DMS79 treated with DMSO at 0.1 percent for 48 hours (cell line): ENCODE measurements at places on chromosomes 1 and 21.
A peak's percentile ranks its signal among the peaks of the same experiment; 100 is the strongest.

- DNase-seq: no peak
Observed at GRCh38 chr1:71463144-71463543, 382.3 kb upstream of the ZRANB2 start.

DNA sequence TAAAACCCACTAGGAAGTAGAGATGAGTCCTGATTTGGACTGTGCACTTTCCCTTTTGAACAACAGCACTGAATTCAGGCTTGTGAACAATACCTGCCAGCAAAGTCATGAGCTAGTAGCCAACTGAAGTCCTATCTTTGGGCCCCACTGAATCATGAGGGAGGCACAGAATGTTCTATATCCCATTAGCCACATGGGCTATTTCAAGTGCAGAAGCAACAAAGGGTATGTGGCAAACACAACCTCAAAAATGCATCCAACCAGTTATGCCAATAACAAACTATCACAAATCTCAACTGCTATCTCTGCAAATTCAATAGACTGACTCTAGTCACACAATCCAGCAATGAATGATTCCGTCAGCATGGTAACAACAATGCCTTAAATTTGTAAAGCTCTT is 276.0 kb downstream of the MRPL39 start:
- no peak for DNase-seq

DNA sequence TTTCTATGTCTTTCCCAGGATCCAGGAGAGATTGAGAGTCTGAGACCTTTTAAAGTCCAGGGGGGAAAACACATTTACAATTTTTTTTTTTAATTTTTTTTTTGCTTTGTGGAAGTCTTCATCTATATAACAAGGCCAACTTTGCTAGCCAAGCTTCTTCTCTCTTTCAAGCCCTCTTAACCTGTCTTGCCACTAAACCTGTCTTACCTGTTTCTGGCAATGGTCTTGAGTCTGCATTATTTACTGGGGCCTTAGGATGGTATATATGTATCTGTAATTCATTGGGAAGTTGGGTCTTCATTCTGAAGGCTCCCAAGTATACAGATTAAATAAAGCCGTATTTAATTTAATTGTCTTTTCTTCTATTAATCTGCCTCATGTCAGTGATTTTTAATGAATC is 750.9 kb upstream of the B3GALT2 start:
- no peak for DNase-seq

DNA sequence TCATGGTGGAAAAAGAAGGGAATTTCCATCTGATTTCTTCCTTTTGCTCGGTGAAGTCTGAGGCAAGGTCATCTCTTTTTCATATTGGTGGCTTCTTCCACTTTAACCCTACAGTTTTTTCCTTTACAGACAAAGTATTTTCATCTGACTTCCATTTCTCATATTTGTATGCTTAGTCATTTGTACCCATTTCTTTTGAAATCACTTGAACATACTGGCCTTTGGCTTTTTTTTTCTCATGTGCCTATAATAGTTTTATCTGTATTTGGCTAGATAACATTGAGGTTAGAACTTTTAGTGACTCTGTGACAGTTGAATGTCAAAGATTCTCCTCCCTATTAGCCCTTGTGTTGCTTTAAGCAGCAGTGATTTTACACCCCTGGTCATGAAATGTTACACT is 27.7 kb downstream of the IL12RB2 start:
- no peak for DNase-seq

DNA sequence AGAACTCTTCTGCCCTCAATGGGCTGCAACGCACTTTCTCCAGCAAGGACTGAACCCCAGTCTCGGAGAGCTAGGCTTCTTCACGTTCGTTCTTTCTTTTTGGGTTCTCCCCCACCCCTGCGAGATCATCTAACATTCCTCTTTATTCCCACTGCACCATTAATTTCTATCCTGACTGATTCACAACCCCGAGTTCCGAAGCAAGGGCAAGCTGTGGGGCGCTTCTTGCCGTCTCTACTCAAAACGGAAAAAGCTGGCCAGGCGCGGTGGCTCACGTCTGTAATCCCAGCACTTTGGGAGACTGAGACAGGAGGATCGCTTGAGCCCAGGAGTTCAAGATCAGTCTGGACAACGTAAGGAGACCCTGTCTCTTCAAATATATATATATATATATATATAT is 37.4 kb upstream of the BTG2 start:
- no peak for DNase-seq

DNA sequence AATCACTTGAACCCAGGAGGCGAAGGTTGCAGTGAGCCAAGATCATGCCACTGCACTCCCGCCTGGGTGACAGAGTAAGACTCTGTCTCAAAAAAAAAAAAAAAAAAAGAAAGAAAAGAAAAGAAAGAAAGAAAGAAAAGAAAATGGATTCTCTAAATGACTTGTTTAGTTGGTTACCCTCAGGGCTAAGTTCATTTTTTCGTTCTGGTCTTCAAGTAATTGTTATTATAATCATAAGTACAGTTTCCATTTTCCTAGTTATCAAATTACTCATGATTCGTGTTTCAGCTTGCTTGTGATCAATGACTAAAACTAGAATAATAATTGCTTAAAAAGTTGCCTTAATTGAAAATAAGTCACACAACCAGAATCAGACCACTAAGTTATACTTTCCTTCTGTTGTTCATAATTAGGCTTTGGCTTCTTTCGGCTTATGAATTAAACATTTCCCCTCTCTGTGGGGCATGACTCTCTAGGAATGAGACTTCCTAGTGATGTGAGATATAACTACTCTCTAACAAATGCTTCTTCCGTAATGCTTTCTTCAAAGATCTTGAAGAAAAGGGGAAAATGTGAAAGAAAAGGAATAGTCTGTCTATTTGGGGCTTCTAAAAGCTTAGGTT is 9.6 kb upstream of the RLF start:
- DNase-seq: no peak

- DNase-seq: peak; percentile 13
Observed at GRCh38 chr21:38958940-38959691, 153.4 kb downstream of the ETS2 start.

- no peak for DNase-seq
Observed at GRCh38 chr1:30747033-30748008, 10.3 kb downstream of the LAPTM5 start.

DNA sequence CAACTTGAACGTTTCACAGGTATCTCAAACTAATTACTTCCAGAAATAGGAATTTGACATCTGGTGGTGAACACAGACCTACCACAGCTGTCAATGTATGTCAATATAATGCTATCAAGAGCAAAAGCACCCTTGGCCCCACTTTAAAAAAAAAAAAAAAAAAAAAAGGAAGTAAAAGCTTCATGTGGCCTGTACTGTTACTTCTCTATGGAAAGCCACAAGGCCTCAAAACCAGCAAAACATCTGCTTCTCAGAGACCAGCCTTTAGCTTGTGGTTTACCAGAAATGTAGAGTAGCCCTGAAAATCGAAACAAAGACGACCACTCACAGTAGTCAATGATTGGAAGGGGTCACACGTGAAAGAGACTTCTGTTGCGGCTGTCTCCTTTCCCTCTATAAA is 109.6 kb downstream of the SLC45A1 start:
- no peak for DNase-seq

DNA sequence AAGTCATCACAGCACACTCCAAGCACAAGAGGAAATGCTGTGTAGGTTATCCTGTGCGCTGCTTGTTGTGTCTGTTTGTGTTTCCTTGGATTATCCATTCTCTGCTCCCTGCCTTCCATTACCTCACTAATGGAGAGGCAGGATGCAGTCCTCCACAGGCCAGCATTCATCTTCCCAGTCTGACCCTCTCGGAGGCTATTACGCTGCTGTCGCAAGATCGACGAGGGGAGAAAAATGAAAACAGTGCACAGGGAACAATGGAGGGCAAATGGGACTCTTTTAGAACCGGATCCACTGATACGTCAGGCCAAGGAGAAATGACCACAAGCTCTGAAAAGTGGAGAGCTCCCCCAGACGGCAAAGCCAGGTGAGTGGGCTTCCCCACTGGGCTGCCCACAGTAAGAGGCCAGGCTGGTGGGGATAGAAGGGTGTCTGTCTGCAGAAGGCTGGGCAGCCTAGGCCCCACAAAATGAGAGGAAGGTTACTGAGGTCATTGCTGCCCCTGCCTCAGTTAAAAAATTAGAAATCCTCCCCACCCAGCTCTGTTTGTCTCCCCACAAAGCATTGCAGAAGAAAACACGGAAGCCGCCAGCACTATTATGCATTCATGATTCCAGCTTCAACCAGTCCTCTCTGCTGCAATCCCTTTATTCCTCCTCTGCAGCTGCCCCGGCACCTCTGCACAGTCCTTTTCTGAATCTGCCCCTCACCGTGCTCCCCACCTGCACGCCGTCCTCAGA is 21.7 kb downstream of the LRRN2 start:
- DNase-seq: no peak

DNA sequence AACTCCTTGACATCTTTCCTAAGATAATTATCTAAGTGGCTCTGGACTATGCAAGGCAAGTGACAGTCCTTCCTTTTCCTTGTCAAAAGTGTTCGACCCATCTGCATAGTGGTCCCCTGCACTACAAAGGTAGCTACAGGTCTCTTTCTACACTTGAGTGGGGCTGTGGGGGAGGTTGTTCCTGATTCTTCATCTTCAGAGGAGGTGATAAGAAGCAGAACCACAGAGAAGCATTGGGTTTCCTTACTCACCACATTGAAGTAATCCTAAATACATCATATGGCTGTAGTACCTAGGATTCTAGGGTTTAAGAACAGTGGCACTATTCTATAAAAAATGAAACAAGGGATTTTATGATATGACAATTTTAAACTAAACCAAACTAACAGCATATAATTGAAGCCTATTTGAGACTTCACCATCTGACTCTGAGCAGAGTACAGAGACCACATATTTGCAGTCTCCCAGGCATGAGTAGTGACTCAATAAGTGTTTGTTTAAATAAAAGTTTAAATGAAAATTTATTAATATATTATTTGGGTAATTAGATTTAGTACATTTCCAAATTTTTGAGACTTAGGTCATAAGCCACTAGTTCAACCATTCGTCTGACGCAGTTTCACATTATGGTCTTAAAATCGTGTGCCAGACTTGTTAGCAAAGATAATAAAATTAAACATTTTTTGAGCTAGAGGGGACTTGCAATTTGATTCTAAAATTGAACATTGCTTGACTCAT is 54.9 kb upstream of the NEK7 start:
- no peak for DNase-seq

- DNase-seq: peak; percentile 95
Observed at GRCh38 chr1:71908871-71909390, 373.4 kb downstream of the NEGR1 start.

DNA sequence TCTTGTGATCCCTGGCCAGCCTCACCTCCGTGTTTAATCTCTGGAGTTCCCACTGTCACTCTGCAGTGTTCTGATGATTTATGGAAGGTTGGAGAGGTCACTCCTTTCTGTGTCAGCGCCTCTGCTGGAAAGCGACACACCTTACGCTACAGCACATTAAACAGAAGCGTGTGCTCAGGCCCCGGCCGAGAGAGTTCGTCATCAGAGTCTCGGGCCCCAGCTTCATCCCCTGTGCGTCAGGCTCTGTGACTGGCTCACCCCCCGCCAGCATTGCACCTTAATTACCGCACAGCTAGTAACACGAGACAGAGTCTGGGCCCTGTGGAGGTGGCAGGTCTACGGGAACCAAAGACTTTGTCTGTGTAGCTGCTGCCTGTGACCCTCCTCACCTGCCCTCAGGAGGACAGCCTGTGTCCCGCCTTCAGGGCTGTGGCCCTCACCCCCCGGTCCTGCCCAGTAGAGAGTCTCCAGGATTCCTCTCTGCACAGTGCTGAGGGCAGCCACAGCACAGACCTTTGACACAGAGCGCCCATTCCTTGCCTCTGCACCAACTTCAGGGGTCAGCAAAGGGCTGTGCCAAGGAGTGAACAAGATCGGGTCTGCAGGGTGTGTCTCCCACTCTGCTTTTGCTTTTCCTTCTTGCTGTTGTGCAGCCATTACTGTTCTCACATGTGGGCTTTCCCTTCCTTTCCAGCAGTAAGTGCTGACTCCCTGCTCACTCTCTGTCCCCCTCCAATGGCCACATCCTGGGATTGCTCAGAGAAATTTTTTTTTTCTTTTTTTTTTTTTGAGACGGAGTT is 157.6 kb downstream of the PGBD5 start:
- peak; percentile 47 for DNase-seq

GRCh38 chr1:218525031-218525430 is 179.9 kb downstream of the TGFB2 start:
- no peak for DNase-seq
